ENCODE measurements at places on chromosomes 5 and 9. TPM values are rescaled to one million over a fixed set of nuclear protein-coding genes. Genes with fewer than 3 reads are reported as not detected.

MEGF10 gene
- total RNA-seq: not detected

DNA sequence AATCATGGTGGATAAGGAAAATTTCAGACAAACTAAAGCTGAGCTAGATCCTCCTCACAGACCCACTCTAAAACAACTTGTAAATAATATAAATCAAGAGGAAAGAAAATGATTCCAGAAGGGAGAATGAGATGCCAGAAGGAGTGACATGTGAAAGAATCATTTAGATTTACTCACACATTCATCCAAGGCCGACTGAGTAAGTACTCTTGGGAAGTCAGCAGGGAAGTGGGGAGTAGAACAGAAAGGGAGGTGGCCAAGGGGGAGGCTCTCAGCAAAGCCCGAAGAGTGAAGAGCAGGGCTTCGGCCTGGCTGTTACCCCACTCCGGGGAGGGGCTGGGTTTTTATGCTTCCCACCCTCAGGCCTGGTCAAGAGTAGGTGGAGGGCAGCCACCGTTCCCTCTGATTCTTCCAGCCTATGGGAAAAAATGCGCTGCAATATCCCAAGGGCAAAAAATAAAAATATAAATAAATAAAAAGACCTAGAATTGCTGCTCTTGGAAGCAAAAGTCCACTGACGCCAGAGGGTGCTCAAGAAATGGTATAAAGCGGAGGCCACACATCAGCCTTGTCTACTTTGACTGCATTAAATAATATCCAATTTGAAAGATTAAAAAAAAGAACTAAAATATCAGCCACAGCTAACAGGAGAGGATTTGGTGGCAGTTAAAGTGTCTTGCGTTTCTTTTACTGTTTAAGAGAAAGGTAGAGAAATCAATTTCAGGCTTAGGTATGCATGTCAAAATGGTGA, 110.2 kb upstream of the COL5A1 start:
- no peaks in the 10 kb centered on the region for H3K4me1 ChIP-seq
- no peak for DNase-seq
- H3K27me3 ChIP-seq: peaks cover 3% of the 10 kb centered on the region
- no peak overlapping the region for H3K27ac ChIP-seq
- H3K36me3 ChIP-seq: no peaks in the 10 kb centered on the region
- H3K4me3 ChIP-seq: no peak overlapping the region

DNA sequence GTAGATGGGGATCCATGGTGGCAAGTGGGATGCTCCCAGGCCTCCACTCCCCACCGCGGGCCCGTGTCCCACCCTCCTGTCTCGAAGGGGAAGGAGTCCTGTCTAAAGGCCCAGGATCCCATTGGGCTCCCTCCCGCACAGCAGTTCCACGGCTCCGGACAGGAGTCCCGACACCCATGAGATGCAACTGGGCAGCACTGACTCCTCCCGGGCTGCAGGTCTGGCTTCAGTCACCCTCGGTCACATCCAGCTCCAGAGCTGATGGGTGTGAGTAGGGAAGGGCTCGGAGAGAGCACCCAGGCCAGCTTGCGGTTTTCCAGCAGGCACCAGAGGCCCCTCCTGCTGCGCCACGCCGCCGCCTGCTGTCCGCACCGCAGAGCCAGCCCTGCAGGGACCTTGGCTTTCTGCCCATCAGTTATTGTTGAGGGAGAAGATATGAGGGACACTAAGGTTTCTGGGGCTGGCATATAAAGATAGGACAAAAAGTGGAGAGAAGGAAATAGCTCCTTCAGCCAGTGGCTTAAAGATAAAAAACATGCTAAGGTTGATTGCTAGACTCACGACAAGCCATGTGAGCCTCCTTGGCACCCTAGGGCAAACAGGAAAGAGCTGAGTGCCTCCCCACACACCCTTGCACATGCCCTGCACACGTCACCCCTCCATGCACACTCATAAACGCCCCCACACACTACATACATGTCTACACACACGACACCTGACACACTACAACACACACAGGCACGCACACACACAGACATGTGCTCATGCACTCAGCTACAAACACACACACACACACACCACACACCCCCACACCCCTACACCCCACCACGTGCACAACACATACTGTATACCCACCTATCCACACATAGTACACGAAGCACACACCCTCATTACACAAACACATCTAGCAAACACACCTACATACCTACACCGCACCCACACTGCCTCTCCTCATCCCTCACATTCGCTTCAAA, 79.0 kb downstream of the AK8 start:
- H3K27me3 ChIP-seq: peaks cover 15% of the 10 kb centered on the region
- no peaks in the 10 kb centered on the region for H3K36me3 ChIP-seq
- H3K27ac ChIP-seq: no peak overlapping the region

- DNase-seq: no peak
- H3K27ac ChIP-seq: no peak overlapping the region
- no peak overlapping the region for H3K4me3 ChIP-seq
- H3K27me3 ChIP-seq: no peaks in the 10 kb centered on the region
- H3K4me1 ChIP-seq: no peaks in the 10 kb centered on the region
These were observed 411.5 kb downstream of the NFIB start for GRCh38 chr9:13902286-13903066.

- no peaks in the 10 kb centered on the region for H3K27me3 ChIP-seq
- no peak overlapping the region for H3K27ac ChIP-seq
- H3K4me3 ChIP-seq: no peak overlapping the region
- no peak for DNase-seq
- no peaks in the 10 kb centered on the region for H3K4me1 ChIP-seq
These were observed 138.5 kb downstream of the DCP2 start for GRCh38 chr5:113115061-113115460.

DCAF12 gene
- total RNA-seq: 37.0 TPM

- H3K4me3 ChIP-seq: no peak overlapping the region
- peaks cover 18% of the 10 kb centered on the region for H3K27me3 ChIP-seq
- no peak for DNase-seq
- H3K27ac ChIP-seq: no peak overlapping the region
These were observed 42.9 kb downstream of the UNC5A start for GRCh38 chr5:176853151-176853778.

GRCh38 chr5:65243161-65243560, 238.6 kb downstream of the ADAMTS6 start:
- no peak for DNase-seq
- no peak overlapping the region for H3K4me3 ChIP-seq
- H3K27me3 ChIP-seq: no peaks in the 10 kb centered on the region
- no peaks in the 10 kb centered on the region for H3K36me3 ChIP-seq
- H3K27ac ChIP-seq: no peak overlapping the region

- H3K27me3 ChIP-seq: no peaks in the 10 kb centered on the region
- H3K27ac ChIP-seq: peak overlapping the region; percentile 68
- no peak overlapping the region for H3K4me3 ChIP-seq
These were observed 42.3 kb downstream of the FAM78A start for GRCh38 chr9:131233995-131234394.

DNA sequence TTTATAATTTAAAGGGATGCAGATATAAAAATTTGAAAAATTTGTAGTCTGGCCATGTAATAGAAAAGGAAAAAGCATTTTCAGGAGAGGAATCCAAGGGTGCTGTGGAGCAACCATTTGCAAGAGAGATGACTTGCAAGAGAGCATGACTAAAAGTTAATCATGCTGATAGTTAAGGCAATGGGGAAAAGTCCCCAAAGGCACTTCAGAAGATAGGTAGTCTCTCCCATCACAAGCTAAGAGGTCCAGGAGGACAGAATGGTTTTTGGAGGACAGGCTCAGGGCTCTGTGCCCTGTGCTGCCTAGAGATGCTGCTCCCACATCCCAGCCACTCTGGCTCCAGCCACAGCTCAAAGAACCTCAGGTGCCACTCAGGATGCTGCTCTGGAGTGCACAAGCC, 38.8 kb downstream of the DNAJB5 start:
- H3K4me1 ChIP-seq: peaks cover 16% of the 10 kb centered on the region
- H3K4me3 ChIP-seq: no peak overlapping the region
- H3K36me3 ChIP-seq: peaks cover 3% of the 10 kb centered on the region
- DNase-seq: no peak
- no peak overlapping the region for H3K27ac ChIP-seq

DNA sequence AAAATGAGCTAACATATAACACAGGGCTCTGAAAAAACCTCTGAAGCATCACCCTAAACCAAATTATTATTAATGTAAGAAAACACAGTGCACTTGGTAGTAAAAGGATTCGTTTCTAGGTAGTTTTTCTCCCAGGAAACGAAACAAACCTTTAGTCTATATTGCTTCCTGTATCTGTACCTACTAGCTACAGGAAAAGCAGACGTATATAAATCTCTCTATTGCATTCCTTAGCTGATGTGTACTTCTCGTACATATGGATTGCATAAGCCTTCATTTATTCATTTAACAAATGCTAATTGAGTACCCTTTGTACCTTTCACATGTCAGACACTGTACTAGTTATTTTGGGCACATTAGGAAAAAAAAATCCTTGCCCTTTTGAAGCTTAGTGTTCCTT, 85.0 kb upstream of the RASA1 start:
- H3K27ac ChIP-seq: no peak overlapping the region
- peaks cover 20% of the 10 kb centered on the region for H3K4me1 ChIP-seq
- DNase-seq: no peak
- H3K27me3 ChIP-seq: no peaks in the 10 kb centered on the region

DNA sequence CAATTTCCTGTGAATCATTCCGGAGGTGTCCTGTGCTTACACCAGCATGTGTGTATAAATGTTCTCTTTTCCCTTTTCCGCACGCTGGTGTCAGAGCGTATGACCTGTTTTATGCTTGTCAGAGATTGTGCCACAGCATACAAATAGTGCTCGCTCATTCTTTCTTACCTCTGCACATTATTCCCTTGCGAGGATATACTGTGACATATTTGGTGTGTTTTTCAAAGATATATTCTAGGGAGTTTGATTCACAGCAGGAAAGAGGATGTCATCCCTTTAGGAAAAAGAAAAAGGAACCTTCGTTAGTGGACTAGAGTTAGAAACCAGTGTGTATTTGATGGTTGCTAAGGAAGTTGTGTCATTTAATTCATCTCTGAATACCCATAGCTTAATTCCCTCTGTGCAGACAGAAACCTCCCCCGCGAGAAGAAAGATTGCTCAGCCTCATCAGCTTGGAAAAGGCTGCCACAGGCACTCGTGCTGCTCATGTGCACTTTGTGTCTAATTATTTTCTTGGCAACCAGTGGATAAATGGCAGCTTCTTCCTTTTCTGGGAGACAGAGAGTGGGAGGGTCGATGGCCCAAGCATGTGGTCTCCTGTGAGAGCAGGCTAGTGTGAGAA, 14.7 kb upstream of the CCIN start:
- no peaks in the 10 kb centered on the region for H3K27me3 ChIP-seq
- H3K4me3 ChIP-seq: no peak overlapping the region
- H3K36me3 ChIP-seq: peaks cover 4% of the 10 kb centered on the region
- peaks cover 48% of the 10 kb centered on the region for H3K4me1 ChIP-seq
- H3K27ac ChIP-seq: no peak overlapping the region
- DNase-seq: no peak

DNA sequence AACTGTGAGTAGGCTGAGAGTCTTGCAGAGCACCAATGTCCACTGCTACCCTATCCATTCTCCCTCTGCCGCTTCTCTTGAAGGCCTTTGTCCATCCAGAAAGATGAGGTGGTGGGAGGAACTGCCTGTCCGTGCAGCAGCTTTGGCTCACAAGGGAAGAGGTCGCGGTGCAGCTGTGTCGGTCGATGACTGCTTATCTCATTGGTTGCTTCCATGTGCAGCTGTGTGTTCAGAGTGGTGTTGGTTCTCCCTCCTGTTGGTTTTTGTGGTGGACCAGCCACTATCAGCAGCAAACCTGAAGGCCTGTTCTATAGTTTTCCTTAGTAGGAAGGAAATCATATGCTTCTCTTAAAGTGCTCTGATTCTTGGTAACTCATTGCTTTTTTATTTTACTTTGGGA, 40.7 kb downstream of the SPTAN1 start:
- H3K36me3 ChIP-seq: peaks cover 33% of the 10 kb centered on the region
- H3K4me3 ChIP-seq: no peak overlapping the region
- H3K27ac ChIP-seq: no peak overlapping the region
- DNase-seq: no peak

DNA sequence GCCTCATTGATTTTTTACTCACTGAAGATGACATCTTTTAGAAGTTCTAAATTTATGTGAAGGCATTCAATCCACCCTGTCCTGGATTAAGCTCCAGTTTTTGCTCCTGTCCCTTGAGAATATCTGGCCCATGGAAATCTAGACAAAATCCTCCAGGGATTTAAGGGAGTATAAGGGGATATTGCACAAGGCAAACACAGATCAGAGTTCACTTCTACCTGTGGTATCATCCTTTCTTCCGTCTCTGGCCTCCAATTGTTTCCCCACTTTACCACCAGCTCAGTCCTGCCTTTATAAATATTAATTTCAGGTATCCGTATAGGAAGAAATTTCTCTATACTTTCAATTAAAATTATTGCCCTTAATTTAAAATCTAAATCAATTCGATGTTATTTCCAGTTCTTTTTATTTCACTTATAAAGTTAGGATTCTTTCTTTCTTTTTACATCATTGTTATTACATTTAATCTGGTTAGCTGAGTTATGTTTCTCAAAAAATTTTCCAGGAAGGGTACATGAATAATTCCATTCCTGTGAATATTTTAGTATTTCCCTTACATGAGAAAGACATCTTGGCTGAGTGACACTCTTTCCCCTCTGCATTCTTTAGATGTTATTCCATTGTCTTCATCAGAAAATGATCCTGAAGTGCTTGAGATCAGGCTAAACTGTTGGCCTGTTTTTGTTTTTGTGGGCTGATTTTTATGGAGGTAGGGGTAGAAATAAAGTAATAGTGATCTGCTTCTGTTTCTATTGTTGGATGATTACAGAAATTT, 194.3 kb upstream of the MAP3K1 start:
- H3K27ac ChIP-seq: no peak overlapping the region
- H3K4me1 ChIP-seq: peaks cover 9% of the 10 kb centered on the region
- H3K4me3 ChIP-seq: no peak overlapping the region
- peaks cover 4% of the 10 kb centered on the region for H3K36me3 ChIP-seq
- no peaks in the 10 kb centered on the region for H3K27me3 ChIP-seq

Measured in activated naive CD4-positive, alpha-beta T cell treated with anti-CD3 and anti-CD28 coated beads for 36 hours (primary cell).